Left renal cortex interstitium (tissue), 4 donors: ENCODE measurements at places on chromosomes 2 and 18. TPM values are rescaled to one million over a fixed set of nuclear protein-coding genes. Genes with fewer than 3 reads are reported as not detected.

DNA sequence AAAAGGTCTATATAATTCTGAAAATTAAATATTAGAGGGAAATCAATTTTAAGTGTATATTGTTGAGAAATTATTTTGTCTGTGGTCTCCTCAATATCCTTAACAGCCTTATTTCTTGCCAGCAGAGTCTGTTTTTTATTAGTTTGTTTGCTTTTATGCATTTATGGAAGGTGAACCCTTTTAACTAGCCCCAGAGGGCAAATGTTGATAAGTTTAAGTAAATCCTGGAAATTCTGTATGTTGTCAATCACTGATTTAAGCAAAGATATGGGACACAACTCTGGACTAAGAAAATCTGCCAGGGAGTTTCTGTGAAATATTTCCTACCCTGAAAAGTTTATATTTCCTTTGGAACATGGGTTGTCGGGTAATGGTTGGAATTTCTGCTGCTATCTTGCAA, 339.5 kb upstream of the COL3A1 start:
- no peak for DNase-seq

LYPD1 gene
- 126 TPM for polyA plus RNA-seq

DLX1 gene
- polyA plus RNA-seq: 0.25 TPM

- DNase-seq: peak; percentile 10
Measured at GRCh38 chr2:183248866-183249567, 124.8 kb downstream of the NUP35 start.

- peak; percentile 54 for DNase-seq
Measured at GRCh38 chr18:46497129-46497528, 159.9 kb downstream of the LOXHD1 start.

- DNase-seq: no peak
Measured at GRCh38 chr2:112825706-112826105, 10.9 kb downstream of the IL1B start.

DNA sequence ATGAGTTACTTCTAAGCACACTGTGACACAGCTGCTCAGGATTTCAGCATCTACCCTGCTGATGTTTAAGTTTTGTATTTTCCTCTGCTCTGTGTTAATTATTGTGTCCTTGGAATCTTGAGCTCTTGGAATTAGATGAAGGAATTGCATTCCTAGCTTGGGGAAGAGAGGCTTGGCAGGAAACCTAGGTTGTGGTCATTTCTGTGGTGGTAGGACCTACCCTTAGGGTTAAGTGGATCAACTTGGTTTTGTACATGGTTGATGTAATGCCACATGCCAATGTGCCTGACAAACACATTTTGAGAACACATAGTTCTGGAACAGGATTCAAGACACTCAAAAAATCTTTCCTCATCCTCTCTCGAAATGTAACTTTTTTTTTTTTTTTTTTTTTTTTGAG, 264.5 kb upstream of the MEX3C start:
- no peak for DNase-seq

ASB18 gene
- polyA plus RNA-seq: 0.06 TPM

CDC42EP3 gene
- 63.8 TPM for polyA plus RNA-seq

GRCh38 chr2:57677296-57677695, 369.3 kb upstream of the VRK2 start:
- DNase-seq: no peak

DNA sequence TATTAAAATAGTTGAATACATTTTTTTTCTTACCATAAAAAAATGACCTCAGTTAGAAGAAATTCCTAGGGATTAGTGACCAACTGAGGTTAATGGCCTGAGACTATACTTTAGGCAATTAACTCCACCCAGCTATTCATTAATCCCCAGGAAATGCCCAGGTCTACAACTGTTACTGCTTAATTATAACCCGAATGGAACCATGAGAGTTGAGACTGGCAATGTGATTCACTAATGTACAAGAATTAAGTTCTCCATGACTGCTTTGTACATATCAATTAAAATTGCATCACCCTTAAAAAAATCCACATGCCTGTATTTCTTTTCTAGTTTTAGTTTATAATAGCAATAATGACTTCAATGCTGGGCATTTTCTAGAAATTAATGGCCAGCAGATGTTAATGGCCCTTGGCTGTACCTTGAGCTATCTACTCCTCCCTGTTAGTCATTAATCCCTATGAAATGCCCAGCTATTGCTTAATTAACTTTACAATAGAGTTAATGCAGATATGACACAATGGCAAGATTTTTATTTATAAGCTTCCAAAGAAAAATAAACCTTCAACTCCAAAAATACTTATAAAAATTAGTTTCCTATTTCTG, 44.1 kb downstream of the ERBB4 start:
- DNase-seq: no peak

ALLC gene
- not detected for polyA plus RNA-seq

GRCh38 chr2:149828520-149829210, 241.1 kb upstream of the MMADHC start:
- no peak for DNase-seq
